Left lung (tissue), 14 donors: ENCODE measurements at places on chromosomes 16 and 17.
A peak's percentile ranks its signal among the peaks of the same experiment; 100 is the strongest.

GRCh38 chr16:56835320-56835719 is 29.7 kb upstream of the SLC12A3 start:
- no peak for DNase-seq
- no peak overlapping the region for H3K27ac ChIP-seq
- no peak overlapping the region for H3K4me3 ChIP-seq
- no peaks in the 10 kb centered on the region for H3K27me3 ChIP-seq
- H3K4me1 ChIP-seq = peaks cover 8% of the 10 kb centered on the region
- no peaks in the 10 kb centered on the region for H3K36me3 ChIP-seq

GRCh38 chr16:18969855-18970240 is 13.9 kb upstream of the TMC7 start:
- no peaks in the 10 kb centered on the region for H3K27me3 ChIP-seq
- H3K4me3 ChIP-seq = no peak overlapping the region
- no peak overlapping the region for H3K27ac ChIP-seq
- no peaks in the 10 kb centered on the region for H3K4me1 ChIP-seq
- H3K36me3 ChIP-seq = no peaks in the 10 kb centered on the region

DNA sequence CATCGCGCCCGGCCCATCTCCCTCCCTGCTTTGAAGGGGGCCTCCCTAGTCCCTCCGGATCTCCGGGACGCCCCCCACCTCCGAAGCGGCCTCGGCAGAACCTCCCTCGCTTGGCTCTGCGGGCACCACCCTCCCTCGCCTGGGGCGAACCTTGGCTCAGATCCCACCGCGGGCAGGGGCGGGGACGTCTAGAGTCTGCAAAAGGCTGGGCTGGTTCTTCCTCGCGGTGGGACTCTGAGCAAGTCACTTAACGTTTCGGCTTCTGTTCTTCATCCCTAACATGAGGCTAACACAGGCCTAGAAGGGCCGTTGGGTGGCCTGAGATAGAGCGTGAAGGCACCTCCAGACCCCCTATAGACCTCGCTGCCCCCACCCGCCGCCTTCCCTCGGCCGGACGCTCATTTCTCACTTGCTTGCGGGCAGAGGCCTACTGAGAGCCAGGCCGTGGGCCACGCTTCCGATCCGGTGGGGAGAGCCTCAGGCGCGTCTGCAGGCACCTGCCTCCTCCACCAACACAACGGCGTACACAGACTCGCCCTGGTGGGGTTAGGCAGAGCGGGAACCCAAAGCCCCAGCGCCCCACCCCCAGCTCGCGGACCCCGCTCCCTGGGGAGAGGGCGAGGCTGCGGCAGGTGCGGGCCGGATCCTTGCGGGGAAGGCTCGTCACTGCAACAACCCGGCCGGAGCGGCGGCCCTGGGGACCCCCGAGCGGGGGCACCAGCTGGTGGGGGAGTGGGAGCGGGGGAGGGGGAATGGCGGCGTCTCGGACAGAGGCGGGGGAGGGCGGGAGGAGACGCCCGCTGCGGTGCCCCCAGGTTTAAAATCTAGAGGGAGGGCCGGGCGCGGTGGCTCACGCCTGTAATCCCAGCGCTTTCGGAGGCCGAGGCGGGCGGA is 5.4 kb downstream of the MYO1C start:
- DNase-seq = peak; percentile 92
- H3K27me3 ChIP-seq = no peaks in the 10 kb centered on the region
- H3K27ac ChIP-seq = peak overlapping the region; percentile 90
- no peaks in the 10 kb centered on the region for H3K36me3 ChIP-seq
- peak overlapping the region; percentile 82 for H3K4me3 ChIP-seq

- H3K36me3 ChIP-seq = no peaks in the 10 kb centered on the region
- H3K27me3 ChIP-seq = no peaks in the 10 kb centered on the region
- no peak for DNase-seq
- H3K4me3 ChIP-seq = no peak overlapping the region
- H3K27ac ChIP-seq = no peak overlapping the region
Observed at GRCh38 chr16:67474551-67475455, 6.2 kb downstream of the ATP6V0D1 start.

- H3K27ac ChIP-seq = peak overlapping the region; percentile 62
- no peaks in the 10 kb centered on the region for H3K4me1 ChIP-seq
- no peak for DNase-seq
Observed at GRCh38 chr17:83203472-83204221, 124.2 kb downstream of the METRNL start.

DNA sequence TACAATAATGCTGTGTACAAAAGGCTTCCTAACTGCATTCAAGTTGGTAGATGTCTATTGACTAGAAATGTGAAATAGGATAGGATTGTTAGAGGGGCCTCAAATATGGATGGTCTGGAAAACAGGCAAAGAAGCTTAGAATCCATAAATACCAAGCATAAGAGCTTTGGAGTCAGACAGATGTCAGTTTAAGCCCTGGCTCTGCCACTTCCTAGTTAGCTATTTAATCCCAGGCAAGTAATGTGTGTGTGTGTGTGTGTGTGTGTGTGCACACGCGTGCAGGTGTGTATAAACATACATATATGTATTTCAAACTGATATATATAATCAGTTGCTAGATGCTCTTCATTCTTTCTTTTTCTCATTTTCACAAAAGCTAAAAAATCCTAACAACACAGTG is 66.7 kb downstream of the MMD start:
- no peak for DNase-seq
- H3K27me3 ChIP-seq = no peaks in the 10 kb centered on the region
- H3K4me1 ChIP-seq = no peaks in the 10 kb centered on the region
- H3K27ac ChIP-seq = no peak overlapping the region
